ENCODE measurements at places on chromosomes 3 and 15.

- no peak for DNase-seq
Measured at GRCh38 chr3:117172426-117172825, 462.8 kb downstream of the TUSC7 start.

- no peak for DNase-seq
Measured at GRCh38 chr3:108065096-108065495, 25.7 kb downstream of the CD47 start.

DNA sequence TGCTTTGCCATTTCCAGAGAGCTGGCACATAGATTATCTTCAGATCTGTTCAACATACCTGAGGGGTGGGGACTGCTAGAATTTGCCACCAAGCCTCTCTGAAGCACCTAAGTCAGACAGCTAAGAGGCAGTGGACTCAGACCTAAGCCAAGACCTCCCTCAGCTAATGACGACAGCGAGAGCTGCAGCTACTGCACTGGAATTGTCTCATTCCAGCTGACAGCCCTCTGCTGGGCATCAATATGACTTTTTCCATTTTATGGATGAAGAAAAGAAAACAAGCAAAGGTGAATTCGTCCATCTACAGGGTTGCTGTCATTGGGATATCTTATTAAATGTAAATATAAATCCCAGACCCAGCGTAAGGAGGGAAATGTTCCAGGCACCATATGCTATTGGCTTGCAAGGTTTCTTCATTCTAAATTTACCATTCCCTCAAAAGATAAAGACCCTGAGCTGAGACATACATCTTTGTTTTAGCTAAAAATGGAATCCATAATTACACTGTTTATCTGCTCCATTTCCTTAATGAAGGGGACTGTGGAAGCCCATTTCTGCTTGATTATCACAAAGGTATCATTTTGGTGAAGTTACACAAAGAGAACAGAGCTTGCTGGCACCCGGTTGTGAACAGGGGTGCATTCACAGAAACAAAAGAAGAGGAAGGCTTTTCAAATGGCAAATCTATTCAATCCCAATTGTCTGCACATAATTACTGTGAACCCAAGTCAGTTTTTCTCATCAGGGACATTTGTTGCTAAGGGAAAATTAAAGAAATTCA, 85.5 kb upstream of the LRTM1 start:
- DNase-seq: no peak

DNA sequence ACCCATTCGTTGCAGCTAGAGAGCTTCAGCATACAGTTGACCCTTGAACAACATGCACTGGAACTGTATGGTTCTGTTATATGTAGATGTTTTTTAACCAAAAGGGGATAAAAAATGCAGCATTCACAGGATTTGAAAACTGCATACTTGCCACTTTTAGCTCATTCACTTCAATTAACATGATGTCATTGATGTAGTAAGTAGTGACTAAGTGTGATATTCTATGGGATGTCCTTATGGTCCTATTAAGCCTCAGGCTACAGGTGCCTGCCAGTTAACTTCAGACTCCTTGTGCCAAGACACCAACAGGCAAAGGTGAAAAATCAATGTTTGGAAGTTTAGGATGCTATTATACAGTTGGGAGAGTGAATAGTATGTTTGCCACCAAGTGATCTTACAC, 553.6 kb upstream of the NECTIN3 start:
- no peak for DNase-seq

DNA sequence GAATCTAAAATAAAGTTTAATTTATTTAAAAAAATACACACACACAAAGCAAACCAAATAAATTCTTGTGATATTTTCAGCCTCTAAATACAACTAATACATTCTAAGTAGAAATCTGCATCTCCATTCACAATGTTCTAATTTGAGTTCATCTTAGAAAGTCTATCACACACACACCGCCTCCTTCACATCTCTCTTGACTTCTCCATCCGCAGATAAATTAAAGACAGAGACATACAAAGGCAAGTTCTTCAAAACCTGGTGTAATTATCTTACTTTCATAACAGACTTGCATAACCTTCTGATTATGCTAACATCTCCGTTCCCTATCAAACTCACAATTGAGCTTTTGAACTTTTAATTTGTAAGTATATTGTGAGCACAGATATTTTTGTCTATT, 657.3 kb downstream of the VGLL3 start:
- DNase-seq: no peak

DNA sequence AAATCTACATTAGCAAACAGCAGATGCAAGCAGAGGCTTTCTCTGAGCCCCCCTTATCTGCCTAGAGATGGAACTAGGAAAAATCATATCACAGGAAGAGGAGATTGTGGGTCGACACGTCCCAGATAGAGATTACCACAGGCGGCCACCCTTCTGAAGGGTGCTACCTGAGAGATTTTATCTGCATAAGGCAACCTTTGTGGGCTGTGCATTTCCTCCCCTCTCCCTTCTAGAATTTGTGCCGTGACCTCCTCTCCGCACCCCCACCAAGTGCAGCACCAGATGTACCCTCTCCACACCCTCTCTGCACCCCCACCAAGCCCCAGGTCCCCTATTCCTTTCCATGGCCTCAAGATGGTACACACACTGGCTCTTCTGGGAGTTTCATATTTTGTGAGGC, 27.4 kb downstream of the METTL6 start:
- no peak for DNase-seq
